Stimulated activated CD8-positive, alpha-beta memory T cell treated with anti-CD3 and anti-CD28 coated beads, Interleukin-2, amount 100 ng/mL, for 1 hour (primary cell): ENCODE measurements at places on chromosomes 5 and 9.

DNA sequence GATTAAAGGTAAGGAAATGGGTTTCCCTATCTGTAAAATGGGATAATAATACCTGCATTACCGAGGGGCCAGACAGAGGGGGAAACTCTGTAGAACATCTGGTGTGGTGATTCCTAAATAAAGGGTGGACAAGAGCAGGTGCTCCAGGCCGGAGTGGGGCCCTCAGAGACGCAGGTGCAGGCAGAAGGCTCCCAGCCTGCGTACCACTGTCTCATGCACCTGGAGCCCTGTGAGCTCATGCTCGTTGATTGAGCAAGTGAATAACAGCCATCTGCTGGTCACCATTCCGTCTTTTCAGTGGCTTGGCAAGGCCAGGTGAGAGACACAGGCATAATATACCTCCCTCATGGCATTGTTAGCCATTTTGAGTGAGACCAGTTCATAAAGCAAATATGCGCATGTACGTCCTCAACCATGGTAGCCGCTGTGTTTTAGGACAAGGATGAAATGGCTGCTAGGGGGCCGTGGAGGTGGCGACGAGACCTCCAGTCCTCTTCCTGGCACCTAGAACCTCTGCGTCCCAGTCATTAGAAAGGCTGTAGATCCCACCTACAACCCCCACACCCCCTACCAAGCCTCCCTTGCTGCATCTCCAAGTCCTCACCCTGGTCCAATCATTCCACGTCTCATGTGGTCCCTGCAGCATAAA, 198.0 kb upstream of the MVB12B start:
- no peak for DNase-seq

DNA sequence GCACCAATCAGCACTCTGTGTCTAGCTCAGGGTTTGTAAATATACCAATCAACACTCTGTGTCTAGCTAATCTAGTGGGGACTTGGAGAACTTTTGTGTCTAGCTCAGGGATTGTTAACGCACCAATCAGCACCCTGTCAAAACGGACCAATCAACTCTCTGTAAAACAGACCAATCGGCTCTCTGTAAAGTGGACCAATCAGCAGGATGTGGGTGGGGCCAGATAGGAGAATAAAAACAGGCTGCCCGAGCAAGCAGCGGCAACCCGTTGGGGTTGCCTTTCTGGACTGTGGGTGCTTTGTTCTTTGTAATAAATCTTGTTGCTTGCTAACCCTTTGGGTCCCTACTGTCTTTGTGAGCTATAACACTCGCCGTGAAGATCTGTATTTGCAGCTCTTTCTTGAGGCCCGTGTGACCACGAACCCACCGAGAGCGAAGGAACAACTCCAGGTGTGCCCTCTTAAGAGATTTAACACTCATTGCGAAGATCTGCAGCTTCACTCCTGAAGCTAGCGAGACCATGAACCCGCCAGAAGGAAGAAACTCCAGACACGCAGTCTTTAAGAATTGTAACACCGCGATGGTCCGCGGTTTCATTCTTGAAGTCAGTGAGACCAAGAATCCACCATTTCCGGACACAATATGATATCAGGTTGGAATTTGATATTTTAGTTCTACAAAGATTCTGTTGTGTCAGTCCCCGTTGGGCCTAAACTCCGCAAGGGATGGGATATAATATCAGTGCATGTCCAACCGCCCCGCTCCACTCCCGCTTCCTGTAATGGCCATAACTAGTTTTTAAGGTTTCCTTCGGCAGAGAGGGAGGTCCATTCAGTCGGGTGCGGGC, 740 bp upstream of the TRMT10B start:
- DNase-seq: no peak

DNA sequence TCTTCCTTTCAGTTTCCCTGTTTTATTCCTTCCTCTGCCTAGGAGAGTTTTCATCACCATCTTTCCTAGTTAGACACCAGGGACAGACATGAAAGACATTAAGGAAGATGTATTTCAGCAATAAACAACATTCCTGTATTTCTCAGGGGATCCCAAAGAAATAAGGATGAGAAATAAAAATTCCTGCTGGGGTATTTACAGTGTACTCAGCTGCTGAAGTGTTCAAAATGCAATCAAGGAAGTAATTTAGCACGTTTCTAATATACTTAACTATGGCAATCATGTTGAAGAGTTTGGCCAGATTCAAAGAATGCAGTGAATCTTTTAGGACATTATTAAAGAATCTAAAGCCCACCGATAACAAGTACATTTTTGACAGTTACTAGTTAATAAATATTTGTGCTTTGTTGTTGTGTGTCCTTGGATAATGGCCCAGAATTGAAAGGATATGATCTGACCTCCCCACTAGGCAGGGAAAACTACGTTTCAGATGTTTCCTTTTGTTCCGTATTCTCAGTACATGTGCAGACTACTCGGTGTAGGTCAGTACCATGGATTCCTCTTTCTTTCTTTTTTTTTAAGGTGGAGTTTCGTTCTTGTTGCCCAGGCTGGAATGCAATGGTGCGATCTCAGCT, 46.8 kb downstream of the INIP start:
- no peak for DNase-seq

- DNase-seq: no peak
Measured at GRCh38 chr9:38181866-38182265, 112.8 kb upstream of the SHB start.

DNA sequence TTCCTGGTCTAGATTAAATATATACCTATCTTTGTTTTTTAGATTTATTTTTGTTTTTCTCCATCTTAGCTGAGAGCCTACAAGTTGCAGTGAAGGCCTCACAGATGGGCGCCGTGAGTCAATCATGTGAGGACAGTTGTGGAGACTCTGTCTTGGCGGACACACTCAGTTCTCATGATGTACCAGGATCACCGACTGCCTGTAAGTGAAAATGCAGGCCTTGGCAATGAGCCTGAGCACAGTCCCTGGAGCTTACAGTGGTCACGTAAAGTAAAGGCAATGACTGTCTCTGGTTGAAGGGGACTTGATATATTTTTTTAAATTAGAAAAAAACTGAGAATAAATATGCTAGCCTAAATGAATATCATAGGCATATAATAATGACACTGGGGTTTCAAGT, 271.9 kb downstream of the ARHGEF28 start:
- DNase-seq: no peak
